ENCODE measurements at places on chromosomes 6 and 20.

- no peak for DNase-seq
These were observed 41.0 kb downstream of the SLC9A8 start for GRCh38 chr20:49853640-49854039.

GRCh38 chr20:39038495-39038894 lies 76.4 kb downstream of the DHX35 start:
- no peak for DNase-seq

DNA sequence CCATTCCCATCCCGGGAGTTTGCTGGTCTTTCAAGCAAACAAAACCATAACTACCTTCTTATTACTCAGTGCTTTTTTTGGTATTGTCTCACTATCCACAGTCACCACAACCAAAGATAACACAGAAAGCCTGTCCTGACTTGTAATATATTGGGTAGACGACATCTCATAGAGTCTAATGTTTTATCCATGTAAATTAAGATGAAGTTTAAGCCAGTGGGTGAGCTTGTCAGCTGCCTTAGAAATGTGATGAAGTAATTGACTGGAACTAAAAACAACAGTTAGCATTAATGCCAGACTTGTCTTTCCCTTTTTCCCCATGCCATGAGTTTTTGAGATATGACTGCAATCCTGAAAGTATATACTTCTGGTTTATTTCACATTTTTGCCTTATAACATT lies 282.7 kb upstream of the PRDM1 start:
- no peak for DNase-seq

- no peak for DNase-seq
These were observed 963.3 kb upstream of the GJE1 start for GRCh38 chr6:141169419-141169818.

GRCh38 chr20:24764794-24765202 lies 184.3 kb upstream of the CST7 start:
- no peak for DNase-seq

DNA sequence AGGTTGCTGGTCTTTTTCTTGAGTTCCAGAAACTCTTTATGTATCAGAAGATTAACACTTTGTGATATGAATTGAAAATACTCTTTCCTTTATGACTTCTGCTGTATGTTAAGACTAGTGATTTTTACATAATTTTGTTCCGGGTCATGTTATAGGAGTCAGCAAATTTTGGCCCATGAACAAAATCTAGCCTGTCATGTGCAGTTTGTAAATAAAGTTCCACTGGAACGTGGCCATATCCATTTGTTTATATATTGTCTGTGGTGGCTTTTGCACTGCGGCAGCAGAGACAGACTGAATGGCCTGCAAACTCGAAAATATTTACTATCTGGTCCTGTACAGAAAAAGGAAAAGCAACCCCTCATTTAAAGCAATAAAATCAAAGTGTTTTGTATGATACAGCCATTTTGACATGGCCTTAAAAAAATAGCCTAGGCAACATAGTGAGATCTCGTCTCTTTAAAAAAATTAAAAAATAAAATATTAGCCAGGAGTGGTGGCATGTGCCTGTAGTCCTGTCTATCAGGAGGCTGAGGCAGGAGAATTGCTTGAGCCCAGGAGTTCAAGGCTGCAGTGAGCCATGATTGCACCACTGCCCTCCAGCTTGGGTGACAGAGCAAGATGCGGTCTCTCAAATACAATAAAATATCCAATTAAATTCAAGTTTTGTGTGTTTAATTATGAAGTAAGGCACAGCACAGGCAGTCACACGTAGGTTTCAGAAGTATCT lies 36.9 kb downstream of the SNX9 start:
- no peak for DNase-seq

DNA sequence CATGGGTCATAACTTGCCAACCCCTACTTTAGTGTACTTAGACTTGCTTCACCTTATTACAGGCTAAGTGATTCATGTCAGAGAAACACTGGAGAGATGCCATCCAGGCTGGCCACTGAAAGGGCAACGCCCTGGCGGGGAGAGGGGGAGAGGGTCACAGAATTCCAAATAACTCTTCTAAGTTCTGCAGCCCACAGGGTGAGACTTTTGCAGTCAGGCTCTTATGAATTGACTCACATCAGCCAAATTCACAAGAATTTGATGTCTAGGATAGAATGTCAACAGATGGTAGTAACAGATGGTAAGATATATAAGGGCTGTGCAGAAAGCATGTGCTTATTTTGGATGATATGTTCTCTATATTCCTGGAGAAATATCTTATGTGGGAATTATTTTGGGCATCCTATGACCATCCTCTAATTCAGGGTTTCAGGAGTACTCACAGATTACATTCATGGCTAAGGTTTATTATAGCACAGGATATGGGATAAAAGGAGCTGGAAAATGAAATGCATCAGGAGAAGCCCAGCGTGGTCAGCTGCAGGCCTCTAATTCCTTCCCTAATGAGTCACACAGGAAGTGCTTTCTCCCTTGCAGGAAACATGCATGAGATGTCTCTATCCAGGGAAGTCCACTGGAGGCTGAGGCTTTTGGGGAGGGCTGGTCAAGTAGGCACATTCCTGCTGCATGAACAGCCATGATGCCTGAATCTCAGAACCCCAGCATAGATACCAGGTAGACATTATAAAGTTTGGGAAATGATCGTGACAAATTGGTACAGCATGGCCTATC lies 58.7 kb upstream of the RIN2 start:
- DNase-seq = no peak

DNA sequence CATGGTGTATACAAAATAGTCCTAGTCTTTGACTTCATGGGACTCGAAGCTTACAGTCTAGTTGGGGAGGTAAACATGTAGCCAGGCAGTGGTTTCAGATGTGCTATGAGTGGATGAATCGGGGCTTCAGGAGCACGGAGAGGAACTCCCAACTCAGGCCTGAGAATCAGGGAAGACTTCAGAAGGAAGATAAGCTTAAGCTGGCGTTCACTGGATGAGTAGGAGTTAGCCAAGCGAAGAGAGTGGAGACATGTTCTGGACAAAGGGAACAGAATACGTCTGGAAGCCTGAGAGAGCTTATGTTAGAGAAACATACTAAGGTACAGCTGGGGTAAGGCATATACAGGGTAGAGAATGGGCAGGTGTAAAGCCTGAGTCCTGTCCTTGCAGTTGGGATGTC lies 8.8 kb downstream of the CARMIL1 start:
- DNase-seq = no peak

DNA sequence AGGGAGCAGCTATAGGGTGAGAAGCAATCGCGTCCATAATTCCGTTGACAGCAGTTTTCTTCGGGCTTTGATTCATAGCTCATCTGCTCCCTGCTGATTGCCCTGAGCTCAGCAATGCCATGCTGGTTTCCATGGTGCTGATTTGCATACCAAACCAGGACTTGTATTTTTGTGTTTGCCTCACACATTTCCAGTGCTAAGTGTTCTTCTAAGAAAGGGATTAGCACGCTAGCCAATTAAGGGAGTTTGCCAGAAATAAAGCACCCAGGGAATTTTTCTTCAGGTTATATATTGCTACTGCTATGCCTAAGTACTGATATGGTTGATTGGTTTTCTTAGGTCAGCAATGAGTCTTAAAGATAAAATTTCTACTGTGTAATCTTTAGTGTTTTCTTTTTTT lies 177.6 kb downstream of the PLCB1 start:
- no peak for DNase-seq

GRCh38 chr6:129860908-129861665 lies at the start of gene TMEM244:
TSS of gene TMEM244 (minus strand) at chr6:129861315. CDS start at chr6:129861188, 127 bp downstream.
- DNase-seq = peak; percentile 19

DNA sequence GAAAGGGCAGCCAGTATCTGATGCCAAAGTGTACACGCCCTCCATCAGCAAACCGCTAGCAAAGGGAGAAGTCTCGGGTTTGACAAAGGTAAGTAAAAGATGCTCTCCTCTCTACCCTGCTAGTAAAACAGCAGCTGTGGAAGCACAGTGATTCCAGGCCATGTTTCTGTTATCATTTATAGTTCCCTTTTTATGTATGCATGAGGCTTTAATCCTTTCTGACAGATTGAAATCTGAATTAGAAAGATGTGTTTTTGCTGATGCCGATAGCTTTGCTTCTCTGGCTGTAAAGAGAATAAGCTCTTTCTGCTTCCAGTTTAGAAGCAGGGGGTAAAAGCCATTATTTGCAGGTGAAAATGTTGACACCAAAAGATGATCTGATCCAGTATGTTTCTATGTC lies 392.4 kb upstream of the SOX4 start:
- DNase-seq = no peak

- no peak for DNase-seq
These were observed 528.3 kb downstream of the CD83 start for GRCh38 chr6:14645841-14646240.

DNA sequence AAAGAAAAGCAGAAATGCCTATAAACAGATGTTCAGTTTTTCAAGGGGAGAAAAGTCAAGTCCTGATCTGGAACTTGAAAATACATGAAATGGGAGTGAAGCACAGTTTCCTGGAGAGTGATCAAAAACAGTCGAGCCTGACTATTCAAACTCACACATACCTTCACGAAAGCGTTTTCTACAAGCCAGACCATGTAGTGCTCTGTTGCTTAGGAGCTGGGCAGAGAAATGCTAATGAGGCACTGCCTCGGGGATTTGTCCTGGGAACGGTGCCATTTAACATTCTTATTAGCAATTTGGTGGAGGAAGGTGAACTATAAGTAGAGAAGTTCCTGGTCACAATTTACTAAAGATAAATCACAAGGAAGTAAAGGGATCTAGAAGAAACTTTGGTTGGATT lies 5.9 kb downstream of the NHSL1 start:
- no peak for DNase-seq

GRCh38 chr6:29516108-29516507 lies 28.4 kb upstream of the MAS1L start:
- DNase-seq = peak; percentile 61

- no peak for DNase-seq
These were observed 100.4 kb upstream of the NAA20 start for GRCh38 chr20:19916531-19917485.

DNA sequence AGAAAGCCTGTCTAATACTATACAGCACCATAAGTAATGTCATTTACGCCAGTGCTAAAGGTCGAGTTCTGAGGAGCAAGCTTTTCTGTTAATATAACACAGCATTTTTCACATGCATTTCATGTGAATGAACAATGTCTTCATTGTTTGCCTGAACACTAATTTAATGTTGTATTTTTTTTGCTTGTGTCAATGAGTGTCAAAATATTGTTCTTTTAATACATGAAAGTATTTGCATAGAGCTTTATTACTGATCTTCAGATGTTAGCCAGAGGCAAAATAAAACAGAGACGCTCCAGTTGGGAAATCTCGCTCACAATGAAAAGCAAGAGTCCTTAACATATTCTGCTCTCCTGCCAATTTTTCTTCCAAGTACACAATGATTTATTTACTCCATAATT lies 151.8 kb downstream of the FOXC1 start:
- no peak for DNase-seq

GRCh38 chr6:142721215-142721920 lies 223.6 kb downstream of the HIVEP2 start:
- DNase-seq = no peak

DNA sequence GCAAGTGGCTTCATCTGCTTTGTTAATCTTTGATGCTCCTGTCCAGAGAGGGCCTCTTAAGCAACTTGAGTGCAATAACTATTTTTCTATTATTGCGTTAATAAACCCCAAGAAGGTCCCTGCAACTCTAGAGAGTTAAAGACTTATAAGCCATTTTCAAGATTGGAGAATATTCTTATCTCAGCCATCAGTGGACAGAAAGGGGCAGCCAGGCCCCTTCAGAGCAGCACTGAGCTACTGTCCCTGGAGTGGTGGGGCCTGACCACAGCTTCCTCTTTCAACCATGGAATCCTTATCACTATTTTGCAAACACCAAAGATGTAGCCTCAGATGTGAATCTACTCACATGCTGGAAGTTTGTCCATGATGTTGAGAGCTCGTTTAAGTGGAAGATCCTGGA lies 2.8 kb upstream of the MAS1L start:
- DNase-seq = no peak

DNA sequence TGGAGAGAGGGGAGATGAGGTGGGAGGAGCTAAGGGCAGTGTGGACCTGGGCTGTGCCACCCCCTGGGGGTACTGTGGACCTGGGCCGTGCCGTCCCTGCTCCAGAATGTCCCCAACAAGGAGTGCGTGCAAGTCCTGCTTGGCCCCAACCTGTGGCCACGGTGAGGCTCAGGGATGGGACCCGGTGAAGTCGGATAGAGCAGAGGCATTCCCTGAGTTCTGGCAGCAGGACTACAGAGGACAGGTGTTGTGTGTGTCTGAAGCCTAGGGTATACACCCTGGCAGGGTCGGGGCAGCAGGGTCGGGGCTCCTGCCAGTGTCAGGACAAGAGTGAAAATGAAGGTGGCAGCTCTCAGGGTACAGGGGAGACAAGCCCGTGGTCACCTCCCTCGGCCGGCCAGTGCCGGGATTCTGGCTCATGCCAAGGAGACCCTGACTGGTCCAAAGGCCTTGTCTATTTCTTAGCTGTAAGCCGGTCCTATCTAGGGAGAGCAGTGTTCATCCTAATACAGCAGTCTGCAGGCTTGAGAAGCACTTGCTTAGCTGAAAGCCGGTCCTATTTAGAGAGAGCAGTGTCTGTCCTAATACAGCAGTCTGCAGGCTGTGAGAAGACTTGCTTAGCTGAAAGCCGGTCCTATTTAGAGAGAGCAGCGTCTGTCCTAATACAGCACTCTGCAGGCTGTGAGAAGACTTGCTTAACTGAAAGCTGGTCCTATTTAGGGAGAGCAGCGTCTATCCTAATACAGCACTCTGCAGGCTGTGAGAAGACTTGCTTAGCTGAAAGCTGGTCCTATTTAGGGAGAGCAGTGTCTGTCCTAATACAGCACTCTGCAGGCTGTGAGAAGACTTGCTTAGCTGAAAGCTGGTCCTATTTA lies 95.9 kb downstream of the SMOC2 start:
- no peak for DNase-seq

DNA sequence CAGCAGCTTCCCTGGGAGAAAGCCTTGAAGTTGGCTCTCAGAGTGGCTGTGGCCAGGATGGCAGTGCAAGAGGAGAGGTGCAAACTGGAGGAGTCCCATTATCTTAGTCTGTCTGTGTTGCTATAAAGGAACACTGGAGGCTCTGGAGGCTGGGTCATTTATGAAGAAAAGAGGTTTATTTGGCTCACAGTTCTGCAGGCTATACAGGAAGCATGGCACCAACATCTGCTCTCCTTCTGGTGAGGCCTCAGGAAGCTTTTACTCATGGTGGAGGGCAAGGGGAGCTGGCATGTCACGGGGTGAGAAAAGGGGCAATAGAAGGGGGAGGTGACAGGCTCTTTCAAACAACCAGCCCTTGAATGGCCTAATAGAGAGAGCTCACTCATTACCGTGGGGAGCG lies 47.1 kb downstream of the PSMG4 start:
- no peak for DNase-seq

GRCh38 chr20:32205843-32206759 lies 1.4 kb downstream of the PLAGL2 start:
- peak; percentile 51 for DNase-seq

DNA sequence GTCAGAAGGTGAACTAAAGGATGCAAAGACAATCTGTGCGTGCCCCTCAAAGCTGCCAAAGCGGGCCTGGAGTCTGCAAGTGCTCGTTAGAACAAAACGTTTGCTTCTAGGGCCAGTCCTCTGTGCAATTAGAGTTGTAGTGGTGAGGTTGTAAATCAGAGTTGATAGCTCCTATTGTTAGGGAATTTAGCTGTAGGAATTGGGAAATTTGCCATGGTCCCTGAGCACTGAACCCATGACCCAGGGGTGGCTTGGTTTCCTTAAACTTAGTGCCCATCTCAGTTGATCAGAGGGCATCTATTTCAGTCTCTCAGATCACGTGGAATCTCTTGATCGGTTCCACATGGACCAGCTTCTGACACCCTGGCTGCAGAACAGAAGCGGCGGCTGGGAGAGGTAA lies 18.8 kb upstream of the RPS6KA2 start:
- no peak for DNase-seq

Measured in activated CD4-positive, alpha-beta T cell treated with anti-CD3 and anti-CD28 coated beads for 36 hours (primary cell).